ENCODE measurements at places on chromosomes 5 and 9. TPM values are rescaled to one million over a fixed set of nuclear protein-coding genes. Genes with fewer than 3 reads are reported as not detected.

GRCh38 chr5:118775790-118776499, 212.4 kb downstream of the DTWD2 start:
- no peaks in the 10 kb centered on the region for H3K27me3 ChIP-seq
- H3K36me3 ChIP-seq, result no peaks in the 10 kb centered on the region
- no peak overlapping the region for H3K4me3 ChIP-seq
- no peaks in the 10 kb centered on the region for H3K4me1 ChIP-seq

GRCh38 chr9:89955144-89955543, 350.3 kb downstream of the GADD45G start:
- H3K4me1 ChIP-seq, result no peaks in the 10 kb centered on the region
- no peak overlapping the region for H3K4me3 ChIP-seq
- no peaks in the 10 kb centered on the region for H3K36me3 ChIP-seq
- no peaks in the 10 kb centered on the region for H3K27me3 ChIP-seq
- DNase-seq, result no peak

GRCh38 chr5:90982576-90982975, 400.5 kb downstream of the ARRDC3 start:
- H3K27ac ChIP-seq, result no peak overlapping the region
- no peak for DNase-seq
- no peaks in the 10 kb centered on the region for H3K4me1 ChIP-seq
- H3K36me3 ChIP-seq, result no peaks in the 10 kb centered on the region

- no peaks in the 10 kb centered on the region for H3K36me3 ChIP-seq
- no peak for DNase-seq
- H3K27ac ChIP-seq, result no peak within 1 kb of the TSS
Measured at GRCh38 chr5:141182248-141182647, at the start of gene PCDHB16. PCDHB16 (plus strand) TSS chr5:141182387; CDS start chr5:141182560, 173 bp downstream.

DNA sequence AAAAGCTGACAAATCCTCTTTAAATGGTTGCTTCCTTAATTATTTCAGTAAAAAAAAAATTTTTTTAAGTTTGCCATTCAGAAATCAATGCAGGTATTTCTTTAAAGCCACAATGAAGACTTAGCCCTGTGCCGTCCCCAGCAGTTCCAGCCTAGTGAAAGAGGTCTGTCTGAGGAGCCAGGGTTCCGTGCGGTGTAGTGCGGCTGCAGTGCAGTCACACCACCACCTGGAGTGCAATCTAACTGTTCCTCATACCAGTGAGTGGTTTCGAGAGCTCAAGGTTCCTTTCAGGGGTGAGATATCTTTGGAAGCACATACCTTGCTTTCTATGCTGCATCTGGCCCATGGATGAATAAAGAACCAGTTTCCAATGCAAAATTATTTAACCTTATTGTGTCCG, 87.5 kb downstream of the FANCC start:
- H3K36me3 ChIP-seq, result no peaks in the 10 kb centered on the region
- H3K4me3 ChIP-seq, result no peak overlapping the region
- no peak for DNase-seq

DNA sequence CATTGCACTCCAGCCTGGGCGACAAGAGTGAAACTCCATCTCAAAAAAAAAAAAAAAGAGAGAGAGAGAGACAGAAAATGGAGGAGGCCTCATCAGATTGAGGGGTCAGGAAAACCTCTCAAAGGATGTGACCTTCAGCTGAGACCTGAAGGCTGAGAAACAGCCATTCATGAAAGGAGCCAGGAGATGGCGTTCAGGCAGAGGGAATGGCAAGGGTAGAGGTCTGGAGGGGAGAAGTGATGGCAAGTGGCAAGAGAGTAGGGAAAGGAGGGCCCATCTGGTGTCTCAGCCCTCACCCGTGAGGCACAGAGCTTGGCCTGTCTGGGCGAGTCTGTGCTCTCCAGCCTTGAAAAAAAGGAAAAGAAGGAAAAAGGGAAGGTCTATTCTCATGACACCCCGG, 17.0 kb downstream of the CAMK2A start:
- no peak for DNase-seq
- H3K27me3 ChIP-seq, result peaks cover 13% of the 10 kb centered on the region
- H3K36me3 ChIP-seq, result no peaks in the 10 kb centered on the region
- no peak overlapping the region for H3K27ac ChIP-seq
- H3K4me1 ChIP-seq, result no peaks in the 10 kb centered on the region

- no peak overlapping the region for H3K4me3 ChIP-seq
- peaks cover 100% of the 10 kb centered on the region for H3K27me3 ChIP-seq
- no peaks in the 10 kb centered on the region for H3K36me3 ChIP-seq
- H3K27ac ChIP-seq, result no peak overlapping the region
- H3K4me1 ChIP-seq, result peaks cover 30% of the 10 kb centered on the region
Measured at GRCh38 chr9:14345354-14346230, 31.7 kb upstream of the NFIB start.

DNA sequence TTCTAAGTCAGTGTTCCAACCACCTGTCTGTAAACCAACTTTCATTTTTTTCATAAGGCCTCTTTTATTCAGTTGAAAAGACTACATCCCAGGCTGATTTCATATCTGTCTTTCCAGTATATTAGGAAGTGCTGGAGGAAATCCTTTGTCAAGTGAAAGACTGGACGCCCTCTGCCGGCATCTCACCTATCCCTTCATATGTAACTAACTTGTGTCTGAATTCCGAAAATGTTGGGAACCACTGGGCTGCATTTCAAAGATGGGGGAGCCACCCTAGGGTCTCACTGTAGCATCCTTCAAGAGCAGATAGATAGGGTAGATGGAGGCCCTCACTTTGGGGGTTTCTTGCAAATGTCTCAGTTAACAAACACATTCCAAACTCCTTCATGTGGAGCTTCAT, 569.8 kb downstream of the CTNND2 start:
- H3K4me3 ChIP-seq, result no peak overlapping the region
- no peak overlapping the region for H3K27ac ChIP-seq
- no peaks in the 10 kb centered on the region for H3K27me3 ChIP-seq
- H3K36me3 ChIP-seq, result no peaks in the 10 kb centered on the region
- H3K4me1 ChIP-seq, result no peaks in the 10 kb centered on the region
- DNase-seq, result no peak

GRCh38 chr5:125228363-125229070, 482.1 kb upstream of the ZNF608 start:
- no peaks in the 10 kb centered on the region for H3K27me3 ChIP-seq
- no peak for DNase-seq
- no peaks in the 10 kb centered on the region for H3K4me1 ChIP-seq
- no peaks in the 10 kb centered on the region for H3K36me3 ChIP-seq
- no peak overlapping the region for H3K4me3 ChIP-seq

- no peaks in the 10 kb centered on the region for H3K36me3 ChIP-seq
- no peak overlapping the region for H3K27ac ChIP-seq
- H3K4me1 ChIP-seq, result no peaks in the 10 kb centered on the region
Measured at GRCh38 chr9:96478829-96479371, 28.9 kb downstream of the HABP4 start.

GRCh38 chr5:109630093-109630492, 59.6 kb upstream of the MAN2A1 start:
- H3K36me3 ChIP-seq, result no peaks in the 10 kb centered on the region
- H3K4me3 ChIP-seq, result no peak overlapping the region
- H3K27me3 ChIP-seq, result no peaks in the 10 kb centered on the region
- DNase-seq, result no peak
- no peak overlapping the region for H3K27ac ChIP-seq

DNA sequence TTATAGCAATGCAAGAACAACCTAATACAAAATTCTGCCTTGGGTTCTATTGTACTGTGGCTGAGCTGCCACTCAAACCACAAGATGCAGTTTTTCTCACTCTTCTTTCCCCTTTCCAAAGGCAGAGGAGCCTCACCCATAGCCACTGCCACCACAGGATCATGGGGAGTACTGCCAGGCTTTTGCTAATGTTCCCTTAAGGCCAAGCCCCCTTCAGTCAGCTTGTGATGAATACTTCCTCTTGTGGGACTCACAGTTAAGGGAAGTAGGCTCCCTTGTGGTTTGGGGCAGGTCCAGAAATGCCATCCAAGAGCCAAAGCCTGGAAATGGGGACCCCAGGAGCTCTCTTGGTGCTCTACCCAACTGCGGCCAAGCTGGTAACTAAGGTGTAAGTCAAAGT, 258.7 kb downstream of the SPATA31D1 start:
- H3K27ac ChIP-seq, result no peak overlapping the region
- H3K27me3 ChIP-seq, result no peaks in the 10 kb centered on the region
- no peaks in the 10 kb centered on the region for H3K36me3 ChIP-seq
- H3K4me1 ChIP-seq, result no peaks in the 10 kb centered on the region
- DNase-seq, result no peak

FOXD4 gene
- 0.32 TPM for total RNA-seq

GPRIN1 gene
- 5.2 TPM for total RNA-seq

ANXA2R gene
- 3.0 TPM for total RNA-seq

QRFP gene
- not detected for total RNA-seq

WNT8A gene
- total RNA-seq, result not detected

PKD2L2 gene
- total RNA-seq, result not detected

ACTBL2 gene
- not detected for total RNA-seq

RUSC2 gene
- 15.5 TPM for total RNA-seq

CYSRT1 gene
- not detected for total RNA-seq
